Mesenteric fat pad (tissue), 1 donor: ENCODE measurements at places on chromosomes 12 and 14. TPM values are rescaled to one million over a fixed set of nuclear protein-coding genes. Genes with fewer than 3 reads are reported as not detected.

ESRRB gene
- total RNA-seq, result 0.22 TPM

DNA sequence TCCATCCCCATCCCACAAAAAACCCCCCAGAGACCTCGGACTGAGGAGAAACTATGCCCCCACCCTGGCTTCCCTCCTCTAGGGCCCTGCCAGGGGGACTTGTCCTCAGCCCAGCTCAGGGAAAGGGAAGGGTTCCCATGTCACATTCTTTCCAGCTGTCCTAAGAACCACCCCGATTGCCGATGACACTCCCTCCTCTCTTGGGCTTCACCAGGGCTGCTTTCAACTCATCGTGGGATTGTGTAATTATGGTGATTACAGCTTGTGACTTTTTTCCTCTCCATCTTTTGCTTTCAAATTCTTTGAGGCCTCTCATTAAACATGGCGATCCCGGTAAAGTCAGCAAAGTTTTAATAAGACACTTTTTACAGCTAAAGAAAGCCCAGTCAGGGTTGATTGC is 344.0 kb downstream of the DPF3 start:
- peak; percentile 24 for DNase-seq

TBPL2 gene
- total RNA-seq, result not detected

GLIPR1 gene
- total RNA-seq, result 52.2 TPM

- no peak for DNase-seq
Measured at GRCh38 chr12:93341409-93342049, 36.2 kb upstream of the NUDT4 start.

- no peak for DNase-seq
Measured at GRCh38 chr12:953776-954175, 4.3 kb upstream of the RAD52 start.

GRCh38 chr12:56188131-56188777 is 1.0 kb downstream of the SMARCC2 start:
- no peak for DNase-seq

GRCh38 chr12:52442600-52443061 is 8.5 kb upstream of the KRT75 start:
- no peak for DNase-seq

E2F7 gene
- total RNA-seq, result 0.22 TPM

LMO3 gene
- 61.2 TPM for total RNA-seq

NANOG gene
- 0.35 TPM for total RNA-seq

GRCh38 chr14:105193916-105194782 is 13.0 kb upstream of the NUDT14 start:
- DNase-seq, result no peak

TMEM119 gene
- total RNA-seq, result 13.0 TPM

TCL1B gene
- not detected for total RNA-seq

- no peak for DNase-seq
Measured at GRCh38 chr12:44571006-44571550, 305.0 kb downstream of the NELL2 start.

DNA sequence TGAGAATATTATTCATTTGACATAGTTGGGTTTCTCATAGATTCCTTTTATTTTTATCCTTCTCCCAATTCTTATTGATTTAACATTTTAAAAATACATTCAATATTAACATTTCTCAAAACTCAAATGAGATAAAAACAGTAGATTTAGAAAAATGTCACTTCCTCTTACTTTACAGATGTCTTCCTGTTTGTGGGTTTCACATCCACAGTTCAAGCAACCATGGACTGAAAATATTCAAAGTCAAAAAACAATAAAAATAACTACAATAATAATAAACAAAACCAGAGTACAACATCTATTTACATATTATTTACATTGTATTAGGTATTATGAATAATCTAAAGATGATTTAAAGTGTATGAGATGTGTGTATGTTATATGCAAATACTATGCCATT is 111.3 kb upstream of the SLC16A7 start:
- DNase-seq, result no peak

DNA sequence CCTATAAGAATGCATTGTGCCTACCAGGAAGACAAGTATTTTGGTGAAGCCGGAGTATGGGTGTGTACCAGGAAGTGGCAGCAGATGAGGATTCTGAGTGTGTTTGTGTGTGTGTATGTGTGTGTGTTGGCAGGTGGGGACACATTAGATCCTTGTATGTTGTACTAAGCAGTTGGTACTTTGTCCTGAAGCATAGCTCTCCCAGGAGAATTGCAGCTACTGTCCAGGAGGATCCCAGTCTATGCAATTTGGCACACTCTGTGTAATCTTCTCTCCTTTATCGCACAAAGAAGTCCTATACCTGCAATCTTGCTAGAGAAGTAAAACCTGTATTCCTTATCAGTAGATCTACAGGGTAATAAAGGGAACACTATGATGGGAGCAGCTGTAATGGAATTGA is 276.5 kb downstream of the PAWR start:
- no peak for DNase-seq

DNA sequence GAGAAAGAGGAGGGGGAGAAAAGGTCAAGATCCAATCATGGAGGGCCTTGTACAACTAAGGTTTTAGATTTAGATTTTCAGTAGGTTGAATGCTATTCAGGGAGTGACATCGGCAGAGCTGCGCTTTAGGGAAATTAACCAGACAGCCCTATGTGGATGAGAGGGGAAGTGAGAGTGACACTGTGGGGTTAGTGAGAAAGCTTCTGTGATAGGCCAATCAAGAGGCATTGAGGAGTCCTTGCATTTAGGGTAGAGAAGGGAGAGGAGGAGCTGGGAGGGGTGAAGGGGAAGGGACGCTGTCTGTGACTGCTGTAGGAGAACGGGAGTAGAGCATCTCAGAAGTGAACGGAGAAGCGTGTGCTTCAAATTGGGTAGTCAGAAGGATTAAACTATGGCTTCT is 3.4 kb downstream of the HSD17B6 start:
- no peak for DNase-seq

DNA sequence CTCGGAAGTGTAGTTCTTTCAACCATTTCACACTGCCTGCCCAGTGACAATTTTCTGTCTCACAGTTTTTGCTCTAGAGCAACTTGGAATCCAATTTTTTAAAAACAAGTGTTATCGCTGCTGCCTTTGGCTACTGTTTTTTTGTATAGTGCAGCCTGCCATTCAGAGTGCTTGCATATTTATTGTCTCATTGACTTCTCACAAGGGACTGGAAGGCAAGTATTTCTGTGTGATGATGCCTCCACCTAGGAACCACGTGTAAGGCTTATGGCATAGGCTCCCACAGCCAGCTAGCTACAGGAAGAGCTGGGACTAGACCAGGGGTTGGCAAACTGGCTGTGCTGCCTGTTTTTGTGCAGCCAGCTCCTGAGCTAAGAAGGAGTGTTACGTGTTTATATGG is 903 bp downstream of the PARPBP start:
- DNase-seq, result no peak

GRCh38 chr12:104063712-104064030 is 660 bp upstream of the HCFC2 start:
- DNase-seq, result no peak

- DNase-seq, result no peak
Measured at GRCh38 chr12:53481939-53482586, 17.2 kb downstream of the MAP3K12 start.

DNA sequence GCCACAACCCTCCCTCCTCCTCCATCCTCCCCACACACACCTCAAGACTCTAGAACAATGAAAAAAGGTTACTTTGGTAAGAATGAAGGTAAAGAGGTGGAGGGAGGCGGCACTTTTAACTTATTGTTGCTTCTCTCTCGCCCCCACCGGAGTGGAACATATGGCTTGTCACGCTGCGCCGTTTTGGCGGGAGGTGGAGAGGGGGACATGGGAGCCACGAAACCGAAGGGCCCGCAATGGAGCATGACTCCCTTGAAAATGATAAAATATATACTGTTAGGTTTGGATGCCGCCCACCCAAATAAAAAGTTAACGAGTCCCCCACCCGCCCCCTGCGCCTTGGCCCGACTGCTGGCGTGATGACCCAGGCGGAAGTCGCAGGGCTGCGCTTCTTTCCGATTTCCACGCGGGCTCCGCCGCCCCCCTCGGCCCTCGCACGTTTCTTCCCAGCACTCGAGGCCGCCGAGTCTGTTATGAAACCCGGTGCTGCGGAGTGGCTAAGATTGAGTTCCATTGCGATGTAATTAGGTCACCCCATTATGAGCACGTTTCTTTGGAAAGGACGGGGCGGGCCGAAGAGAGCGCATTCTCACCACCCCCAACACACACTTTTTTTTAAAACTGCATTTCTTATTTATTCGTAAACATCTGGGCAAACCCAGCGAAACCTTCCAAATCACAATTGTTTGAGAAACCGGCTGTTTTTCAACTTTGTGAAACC is 1.4 kb upstream of the ZFP36L1 start:
- DNase-seq, result peak; percentile 98

- no peak for DNase-seq
Measured at GRCh38 chr12:83434600-83434999, 747.9 kb downstream of the TMTC2 start.

SNAPC1 gene
- 6.4 TPM for total RNA-seq

GRCh38 chr14:102560458-102561261 is 31.8 kb upstream of the RCOR1 start:
- DNase-seq, result no peak

DNA sequence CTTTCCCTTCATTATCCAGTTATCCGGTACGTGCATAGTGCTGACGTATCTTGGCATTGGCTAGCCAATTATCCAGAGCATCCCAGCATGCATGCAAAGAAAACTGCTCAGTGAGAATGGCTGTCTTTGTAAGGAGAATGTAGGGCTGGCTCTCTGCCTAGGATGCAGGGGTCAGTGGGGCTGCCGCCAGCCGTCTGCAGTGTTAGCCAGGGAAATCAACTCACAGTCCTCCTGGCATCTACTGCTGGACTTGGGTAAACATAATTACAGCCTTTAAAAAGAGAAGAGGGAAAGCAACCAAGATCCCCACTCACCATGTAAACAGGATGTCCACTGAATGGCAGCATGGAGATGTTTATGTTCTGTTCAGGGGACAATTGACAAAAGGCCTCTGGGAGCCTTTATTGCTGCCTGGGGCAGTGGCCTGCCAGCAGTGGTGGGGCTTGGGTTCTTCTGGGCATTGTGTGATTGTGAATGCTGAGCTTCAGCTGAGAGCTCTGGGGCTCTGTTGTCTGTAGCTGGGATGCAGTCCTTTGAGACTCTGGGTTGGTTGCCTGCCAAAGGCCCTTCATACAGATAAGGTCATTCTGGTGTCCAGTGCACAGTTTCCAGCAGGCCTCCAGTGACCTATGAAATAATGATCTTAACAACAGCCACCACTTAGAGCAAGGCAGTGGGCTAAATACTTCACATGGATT is 121.8 kb downstream of the TBC1D30 start:
- DNase-seq, result no peak

DNA sequence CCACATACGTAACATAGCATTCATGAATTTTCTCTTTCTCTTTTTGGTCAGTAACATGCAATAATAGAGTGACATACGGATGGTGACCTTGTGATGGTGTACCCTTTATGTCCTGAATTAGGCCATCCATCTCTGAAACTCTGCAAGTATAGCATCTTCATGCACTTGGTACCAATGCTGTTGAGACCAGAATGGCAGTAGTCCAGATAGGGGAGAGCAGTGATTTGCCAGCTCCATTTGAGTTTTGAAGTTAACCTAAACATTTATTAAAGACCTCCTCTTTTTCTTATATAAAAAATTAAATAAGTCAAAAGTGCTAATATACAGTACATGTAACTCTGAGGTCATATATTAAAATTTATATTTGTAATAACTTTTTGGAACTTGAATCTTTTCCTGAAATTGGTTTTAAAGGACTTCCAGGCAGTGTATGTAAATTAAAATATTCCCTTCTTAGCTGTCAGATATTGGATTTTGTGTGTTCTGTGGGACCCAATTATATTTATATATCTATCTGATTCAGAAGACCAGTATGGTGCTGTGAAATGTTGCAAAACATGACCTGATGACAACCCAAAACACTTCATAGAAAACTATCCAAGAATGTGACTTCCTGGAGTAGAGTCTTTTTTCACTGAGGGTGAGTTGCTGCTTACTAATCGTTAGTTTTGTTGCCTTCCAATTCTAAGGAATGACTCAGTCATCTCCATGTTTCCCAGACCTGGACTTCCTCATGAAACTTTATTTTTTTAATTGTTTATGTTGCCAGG is 3.5 kb downstream of the ELK3 start:
- DNase-seq, result no peak

GRCh38 chr12:46534327-46534840 is 161.8 kb upstream of the SLC38A2 start:
- DNase-seq, result no peak

RNASE1 gene
- total RNA-seq, result 641 TPM

- DNase-seq, result no peak
Measured at GRCh38 chr14:50823762-50824636, 7.0 kb downstream of the NIN start.

GRCh38 chr12:10672231-10672868 is 1.5 kb downstream of the STYK1 start:
- no peak for DNase-seq

DEGS2 gene
- total RNA-seq, result 0.45 TPM

- DNase-seq, result no peak
Measured at GRCh38 chr14:26304056-26304455, 293.8 kb downstream of the NOVA1 start.

MYG1 gene
- total RNA-seq, result 41.4 TPM

DNA sequence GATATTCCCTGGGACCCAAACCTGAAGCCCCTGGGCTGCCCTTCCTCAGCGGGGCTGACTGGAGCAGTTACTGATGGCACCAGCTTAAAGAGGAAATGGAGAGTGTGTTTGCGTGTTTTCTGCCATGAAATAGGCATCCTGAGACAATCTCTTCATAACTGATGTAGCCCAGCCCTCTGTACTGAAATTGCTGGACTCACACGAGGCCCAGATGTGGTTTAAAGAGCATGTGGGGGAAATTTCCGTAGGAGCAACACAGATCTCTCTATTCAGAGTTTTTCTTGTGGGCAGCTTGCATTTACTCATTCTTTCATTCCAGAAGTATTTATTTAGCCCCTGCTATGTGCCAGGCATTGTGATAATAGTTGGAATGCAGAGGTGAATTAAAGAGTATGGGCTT is 782.1 kb upstream of the TBX3 start:
- DNase-seq, result no peak

MAP3K9 gene
- 0.26 TPM for total RNA-seq

PRPH gene
- 0.55 TPM for total RNA-seq

DNA sequence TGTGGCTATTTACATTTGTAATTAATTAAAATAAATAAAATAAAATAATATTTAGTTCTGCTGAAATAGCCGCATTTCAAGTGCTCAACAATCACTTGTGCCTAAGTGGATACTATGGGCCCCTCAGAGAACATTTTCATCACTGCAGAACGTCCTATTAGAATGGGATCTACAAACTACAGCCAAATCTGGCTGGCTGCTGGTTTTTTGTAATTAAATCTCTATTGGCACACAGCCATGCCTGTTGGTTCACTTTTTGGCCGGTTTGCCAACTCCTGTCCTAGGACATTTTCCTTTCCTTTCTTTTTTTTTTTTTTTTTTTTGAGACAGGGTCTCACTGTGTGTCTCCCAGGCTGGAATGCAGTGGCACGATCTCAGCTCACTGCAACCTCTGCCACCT is 9.8 kb downstream of the CCDC63 start:
- no peak for DNase-seq

- no peak for DNase-seq
Measured at GRCh38 chr14:78178971-78179370, 8.8 kb downstream of the NRXN3 start.
